ENCODE measurements at places on chromosomes 12 and 14. TPM values are rescaled to one million over a fixed set of nuclear protein-coding genes. Genes with fewer than 3 reads are reported as not detected.

The TMEM132C gene
- total RNA-seq, result 3.7 TPM

The MGST1 gene
- 12.5 TPM for total RNA-seq

The MGAT4C gene
- total RNA-seq, result 1.0 TPM

The ARMH4 gene
- total RNA-seq, result 6.8 TPM

The LRRC43 gene
- not detected for total RNA-seq

The BMP4 gene
- 5.2 TPM for total RNA-seq

The SRRM4 gene
- under 0.01 TPM for total RNA-seq

The EXOC5 gene
- 27.1 TPM for total RNA-seq

The NINJ2 gene
- 2.6 TPM for total RNA-seq

The ING4 gene
- total RNA-seq, result 38.1 TPM

The INF2 gene
- total RNA-seq, result 14.6 TPM

The RBMS2 gene
- 12.5 TPM for total RNA-seq

The TPI1 gene
- total RNA-seq, result 1,878 TPM

The ST8SIA1 gene
- total RNA-seq, result 5.2 TPM

All from skeletal muscle tissue (tissue), 5 donors.